ENCODE measurements at places on chromosomes 3 and 15.

DNA sequence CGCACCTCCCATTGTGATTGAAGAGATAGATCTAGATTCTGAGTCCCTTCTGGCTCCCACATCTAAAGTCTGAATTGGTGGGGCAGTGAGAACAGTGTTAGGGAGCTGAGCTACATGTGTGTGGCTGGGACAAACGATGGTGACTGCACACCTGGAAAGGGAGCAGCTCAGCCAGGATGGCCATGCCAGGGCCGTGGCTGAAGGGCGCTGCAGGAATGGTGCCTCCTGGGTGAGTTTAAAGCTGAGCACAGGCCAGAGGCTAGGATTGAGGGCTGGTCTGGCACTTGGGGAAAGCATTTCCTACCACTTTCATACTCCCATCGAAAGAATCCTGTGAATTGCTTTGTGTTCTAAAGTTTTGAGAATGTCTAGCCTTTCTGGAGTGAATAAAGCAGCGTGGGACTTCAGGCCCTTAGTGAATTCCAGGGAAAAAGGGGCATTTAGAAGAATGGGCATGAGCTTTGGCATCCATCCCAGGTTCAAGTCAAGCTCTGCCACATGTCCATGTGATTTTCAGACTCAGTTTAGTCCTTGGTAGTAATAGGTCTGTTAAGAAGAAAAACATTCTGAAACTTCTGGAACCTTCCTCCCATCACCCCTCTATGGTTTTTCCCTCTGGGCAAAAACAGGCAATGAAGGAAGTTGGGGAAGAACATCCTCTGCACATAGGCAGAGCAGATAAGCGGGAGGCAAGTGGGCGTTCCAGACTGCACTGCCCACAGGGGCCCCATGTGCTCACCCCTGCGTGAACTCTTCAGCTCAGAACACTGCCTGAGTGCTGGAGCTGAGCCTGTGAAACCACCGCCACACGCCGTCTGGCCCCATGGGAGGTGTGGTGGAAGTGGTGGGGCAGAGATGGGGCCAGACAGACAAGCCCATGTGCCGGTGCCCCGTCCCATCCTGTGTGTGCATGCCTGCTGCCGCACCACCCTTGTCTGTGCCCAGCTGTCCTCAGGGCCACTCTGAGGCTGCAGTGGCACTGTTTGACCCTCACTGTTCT lies 12.9 kb upstream of the CPNE9 start:
- DNase-seq = no peak

- DNase-seq = no peak
These were observed 25.9 kb downstream of the SHISA5 start for GRCh38 chr3:48477959-48478520.

DNA sequence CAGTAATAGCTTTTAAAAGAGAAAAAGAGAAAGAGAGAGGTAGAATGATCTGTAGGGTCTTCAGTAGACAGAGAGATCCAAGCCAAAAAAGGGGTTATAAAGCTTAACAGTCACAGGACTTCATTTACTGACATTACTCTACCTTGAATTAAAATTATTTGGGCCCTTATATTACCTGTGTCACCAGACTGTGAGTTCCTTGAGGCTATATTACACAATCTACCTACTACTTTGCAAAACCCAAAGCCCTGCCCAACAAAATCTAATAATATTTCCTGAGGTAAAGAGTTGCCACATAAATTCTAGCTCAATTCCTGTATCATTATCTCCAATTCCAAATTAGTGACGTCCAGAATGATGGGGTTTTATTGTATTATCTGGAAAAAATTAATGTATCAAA lies 1.9 kb downstream of the UBR1 start:
- no peak for DNase-seq

- no peak for DNase-seq
These were observed 102.1 kb downstream of the RFTN1 start for GRCh38 chr3:16411441-16411840.

DNA sequence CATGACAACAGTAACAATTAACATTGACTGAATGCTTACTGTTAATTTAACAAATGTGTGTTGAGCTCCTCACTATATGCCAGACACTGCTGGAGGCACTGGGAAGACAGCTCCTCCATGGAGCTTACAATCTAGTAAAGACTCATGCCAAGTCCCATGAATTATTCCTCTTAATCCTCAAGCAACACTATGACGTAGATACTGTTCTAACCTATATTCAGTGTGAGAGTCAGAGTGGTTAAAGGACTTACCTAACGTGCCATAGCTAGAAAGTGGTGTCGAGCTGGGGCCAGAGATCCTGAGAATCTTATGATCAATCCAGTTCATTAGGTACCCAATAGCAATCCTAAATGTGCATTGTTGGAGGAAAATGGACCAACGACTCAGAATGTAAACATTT lies 43.6 kb downstream of the MYO1E start:
- no peak for DNase-seq

DNA sequence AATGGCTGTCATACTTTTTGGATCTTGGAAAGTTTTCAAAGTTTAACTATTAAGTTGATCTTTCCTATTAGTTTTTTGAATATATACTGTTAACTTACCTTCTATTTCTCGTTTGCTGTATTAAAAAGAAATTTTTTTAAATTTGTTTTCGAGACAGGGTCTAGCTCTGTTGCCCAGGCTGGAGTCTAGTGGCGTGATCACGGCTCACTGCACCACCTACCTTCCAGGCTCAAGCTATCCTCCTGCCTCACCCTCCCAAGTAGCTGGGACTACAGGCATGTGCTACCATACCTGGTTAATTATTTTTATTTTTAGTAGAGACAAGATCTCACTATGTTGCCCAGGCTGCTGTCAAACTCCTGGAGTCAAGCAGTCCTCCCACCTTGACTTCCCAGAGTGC lies 4.6 kb downstream of the KNL1 start:
- DNase-seq = no peak

GRCh38 chr15:101407439-101407838 lies 82.1 kb downstream of the PCSK6 start:
- no peak for DNase-seq

DNA sequence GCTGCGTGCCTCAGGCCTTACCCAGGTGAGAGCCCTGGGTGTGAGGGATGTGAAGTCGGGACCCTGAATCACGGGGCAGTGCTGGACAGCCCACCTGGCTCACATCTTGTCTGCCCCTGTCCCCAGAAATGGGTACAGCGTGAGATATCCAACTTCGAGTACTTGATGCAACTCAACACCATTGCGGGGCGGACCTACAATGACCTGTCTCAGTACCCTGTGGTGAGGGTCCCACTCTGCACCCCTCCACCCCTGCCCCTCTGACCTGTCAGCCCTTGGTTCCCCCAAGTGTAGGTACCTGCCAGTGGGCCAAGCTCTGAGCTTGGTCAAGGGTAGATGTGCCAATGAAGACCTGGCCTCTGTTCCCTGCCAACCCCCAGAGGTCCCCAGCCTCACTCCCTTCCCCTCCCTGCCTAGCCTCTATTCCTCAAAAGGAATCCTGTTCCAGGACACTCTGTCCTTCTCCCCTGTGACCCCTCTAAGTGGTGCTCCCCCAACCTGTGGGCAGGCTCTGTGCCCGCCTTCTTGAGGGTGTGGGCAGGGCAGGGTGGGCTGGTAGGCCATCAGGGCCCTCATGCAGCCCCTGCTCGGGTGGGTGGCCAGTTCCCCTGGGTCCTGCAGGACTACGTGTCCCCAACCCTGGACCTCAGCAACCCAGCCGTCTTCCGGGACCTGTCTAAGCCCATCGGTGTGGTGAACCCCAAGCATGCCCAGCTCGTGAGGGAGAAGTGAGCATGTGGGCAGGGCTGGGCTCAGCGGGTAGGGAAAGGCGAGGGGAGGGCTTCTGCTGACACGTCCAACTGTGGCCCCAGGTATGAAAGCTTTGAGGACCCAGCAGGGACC lies 25.1 kb downstream of the NBEAL2 start:
- no peak for DNase-seq
